ENCODE measurements at places on chromosomes 16 and 17. TPM values are rescaled to one million over a fixed set of nuclear protein-coding genes. Genes with fewer than 3 reads are reported as not detected.

DNA sequence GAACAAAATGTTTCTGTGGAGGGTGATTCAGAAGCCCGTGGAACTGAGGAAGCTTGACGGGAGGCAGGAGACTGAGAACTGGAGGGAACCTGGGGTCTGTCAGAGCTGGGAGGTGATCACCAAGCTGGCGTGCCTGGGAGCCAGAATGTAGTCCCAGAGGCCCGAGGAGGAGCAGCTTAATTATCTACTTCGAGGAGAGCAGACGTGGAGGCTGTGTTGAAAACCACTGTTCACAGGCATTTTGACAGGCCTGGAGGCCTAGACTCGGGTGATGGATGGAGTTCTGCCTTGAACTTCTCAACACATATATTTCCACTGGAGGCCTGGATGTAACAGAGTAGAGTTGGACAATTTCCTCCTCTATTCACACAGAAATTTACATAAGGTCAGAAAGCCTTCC is 177.7 kb upstream of the SALL1 start:
- DNase-seq, result no peak

DNA sequence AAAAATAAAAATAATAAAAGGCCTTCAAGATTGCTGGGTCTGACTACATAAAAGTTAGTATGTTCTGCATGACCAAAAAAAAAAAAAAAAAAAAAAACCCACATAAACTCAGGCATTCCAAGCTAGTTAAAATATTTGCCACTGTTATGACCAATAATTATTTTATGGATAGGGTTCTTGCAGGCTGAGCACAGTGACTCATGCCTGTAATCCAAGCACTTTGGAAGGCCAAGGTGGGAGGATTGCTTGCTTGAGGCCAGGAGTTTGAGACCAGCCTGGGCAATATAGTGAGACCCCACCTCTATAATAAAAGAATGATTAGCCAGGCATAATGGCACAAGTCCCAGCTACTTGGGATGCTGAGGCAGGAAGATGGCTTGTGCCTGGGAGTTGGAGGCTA is 8.1 kb downstream of the SCNN1B start:
- DNase-seq, result no peak

- no peak for DNase-seq
Observed at GRCh38 chr16:30041841-30042240, 10.8 kb upstream of the TLCD3B start.

DNA sequence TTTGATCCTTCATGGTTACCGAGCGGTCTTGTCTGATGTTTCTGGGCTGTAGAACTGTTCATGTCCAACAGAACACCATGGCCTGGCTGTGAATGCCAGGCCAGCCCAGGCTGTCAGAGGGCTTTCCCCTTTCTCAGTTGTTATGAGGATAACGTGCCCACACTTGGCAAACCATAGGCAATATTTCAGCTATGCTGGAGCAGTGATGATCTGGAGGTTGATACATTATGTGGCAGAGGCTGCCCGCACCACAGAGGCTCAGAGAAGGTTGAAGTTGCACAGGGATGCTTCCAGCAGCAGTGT is 92.9 kb downstream of the C16orf78 start:
- DNase-seq, result peak; percentile 9

Gene SLC16A3
- total RNA-seq, result 79.7 TPM
